ENCODE measurements at places on chromosomes 11 and 22.

DNA sequence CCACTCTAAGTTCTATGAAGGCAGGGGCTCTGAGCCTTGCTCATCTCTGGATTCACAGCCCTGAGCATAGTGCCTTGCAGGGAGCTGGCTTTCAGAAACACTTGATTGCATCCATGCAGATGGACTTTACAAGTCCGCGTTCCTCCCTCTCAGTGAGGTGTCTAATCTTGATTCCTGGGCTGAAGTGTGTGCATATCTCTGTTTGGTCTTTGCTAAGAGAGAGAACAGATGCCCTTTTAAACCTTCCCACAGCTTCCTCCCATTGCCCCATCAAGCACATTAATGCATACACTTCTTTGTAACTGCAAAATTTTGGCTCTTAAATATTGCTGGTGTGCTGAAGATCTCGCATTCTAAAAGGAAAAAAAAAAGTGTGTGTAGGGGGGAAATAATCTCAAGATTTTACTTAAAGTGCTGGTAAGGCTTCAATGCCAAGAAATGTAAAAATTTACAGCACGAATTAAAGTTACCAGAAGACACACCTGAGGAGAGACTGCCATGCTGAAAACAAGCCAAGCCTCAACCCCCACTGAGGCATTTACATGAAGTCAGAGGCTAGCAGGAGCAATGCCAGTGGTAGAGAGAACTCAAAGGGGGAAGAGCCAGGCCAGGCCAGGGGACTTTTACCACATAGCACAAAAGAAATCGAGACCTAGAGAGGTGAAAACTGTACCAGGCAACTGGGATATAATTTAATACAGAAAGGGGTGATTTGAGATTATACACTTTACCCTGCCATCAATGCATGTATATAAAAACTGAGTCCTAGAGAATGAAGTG is 492.1 kb downstream of the SOX6 start:
- DNase-seq = no peak

DNA sequence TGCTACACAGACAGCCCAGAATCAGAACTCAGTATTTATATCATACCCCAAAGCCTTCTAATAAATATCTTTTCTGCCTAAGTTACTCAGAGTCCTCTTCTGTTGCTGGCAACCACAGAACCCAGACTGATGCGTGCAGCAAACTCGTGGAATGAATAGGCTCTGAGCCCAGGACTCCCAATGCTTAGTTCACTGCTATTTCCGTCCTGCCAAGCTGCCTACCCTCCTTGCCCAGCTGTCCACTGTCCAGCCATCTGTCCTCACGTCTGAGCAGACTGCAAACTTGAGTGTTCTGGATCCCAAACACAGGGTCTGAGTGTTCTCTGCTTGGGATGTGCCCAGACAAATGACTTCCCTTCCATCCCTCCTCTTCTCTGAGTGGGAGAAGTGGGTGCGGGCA is 19.4 kb downstream of the PTPN5 start:
- no peak for DNase-seq

- no peak for DNase-seq
Observed at GRCh38 chr11:26319906-26320305, 12.0 kb upstream of the ANO3 start.

DNA sequence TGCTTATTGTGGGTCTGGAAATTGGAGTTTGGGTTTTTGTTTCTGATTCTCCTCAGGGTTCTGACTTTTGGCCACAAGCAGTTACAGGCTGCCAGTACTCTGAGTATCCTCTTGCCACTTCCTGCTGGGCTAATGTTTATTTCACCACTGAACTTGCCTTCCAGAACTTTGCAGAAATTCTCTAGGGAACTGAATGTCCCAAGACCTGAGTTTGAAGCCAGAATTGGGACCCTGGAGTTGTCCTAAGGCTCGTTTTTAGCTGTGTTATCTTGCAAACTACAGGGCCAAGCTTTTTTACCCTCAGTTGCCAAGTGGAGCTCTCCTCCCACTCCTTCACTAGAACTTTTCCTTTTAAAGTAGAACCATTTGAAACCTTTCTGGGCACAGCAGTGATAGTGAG is 89.9 kb downstream of the FAT3 start:
- DNase-seq = no peak

GRCh38 chr11:134714021-134714656 is 302.1 kb upstream of the B3GAT1 start:
- DNase-seq = no peak

DNA sequence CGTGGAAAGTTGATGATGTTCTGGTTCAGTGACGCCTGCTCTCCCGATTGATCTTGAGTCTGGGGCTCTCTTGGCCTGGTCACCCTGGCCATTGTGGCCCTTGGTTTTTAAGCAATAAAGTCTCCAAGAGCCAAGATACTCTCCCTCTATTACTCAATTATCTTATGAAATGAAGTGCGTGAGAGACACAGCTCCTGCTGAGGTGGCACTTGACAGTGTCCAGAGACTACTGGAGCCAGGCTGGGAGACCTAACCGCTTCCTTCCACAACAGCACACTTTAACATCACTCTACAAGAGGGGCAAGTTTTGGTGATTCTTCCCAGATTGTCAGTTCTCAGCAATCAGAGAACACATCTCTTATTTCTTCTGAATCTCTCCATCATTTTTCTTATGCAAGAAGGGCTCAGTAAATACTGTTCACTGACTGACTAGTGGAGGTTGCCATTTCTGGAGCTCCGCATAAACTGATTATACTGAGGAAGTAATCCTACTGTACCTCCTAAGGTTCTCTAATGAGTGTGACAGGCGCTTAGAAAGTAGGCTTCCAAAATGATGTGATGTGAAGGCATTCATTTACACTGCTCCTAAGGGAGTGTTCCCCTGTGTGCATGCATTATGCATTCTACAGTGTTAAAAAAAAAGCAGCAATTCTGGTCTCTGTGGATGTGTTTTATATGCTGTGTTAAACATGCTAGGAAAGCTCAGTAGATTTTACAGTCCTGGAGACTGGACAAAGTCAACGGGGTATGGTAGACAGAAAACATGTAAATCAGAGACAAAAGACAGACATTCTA is 968.0 kb downstream of the OPCML start:
- no peak for DNase-seq

DNA sequence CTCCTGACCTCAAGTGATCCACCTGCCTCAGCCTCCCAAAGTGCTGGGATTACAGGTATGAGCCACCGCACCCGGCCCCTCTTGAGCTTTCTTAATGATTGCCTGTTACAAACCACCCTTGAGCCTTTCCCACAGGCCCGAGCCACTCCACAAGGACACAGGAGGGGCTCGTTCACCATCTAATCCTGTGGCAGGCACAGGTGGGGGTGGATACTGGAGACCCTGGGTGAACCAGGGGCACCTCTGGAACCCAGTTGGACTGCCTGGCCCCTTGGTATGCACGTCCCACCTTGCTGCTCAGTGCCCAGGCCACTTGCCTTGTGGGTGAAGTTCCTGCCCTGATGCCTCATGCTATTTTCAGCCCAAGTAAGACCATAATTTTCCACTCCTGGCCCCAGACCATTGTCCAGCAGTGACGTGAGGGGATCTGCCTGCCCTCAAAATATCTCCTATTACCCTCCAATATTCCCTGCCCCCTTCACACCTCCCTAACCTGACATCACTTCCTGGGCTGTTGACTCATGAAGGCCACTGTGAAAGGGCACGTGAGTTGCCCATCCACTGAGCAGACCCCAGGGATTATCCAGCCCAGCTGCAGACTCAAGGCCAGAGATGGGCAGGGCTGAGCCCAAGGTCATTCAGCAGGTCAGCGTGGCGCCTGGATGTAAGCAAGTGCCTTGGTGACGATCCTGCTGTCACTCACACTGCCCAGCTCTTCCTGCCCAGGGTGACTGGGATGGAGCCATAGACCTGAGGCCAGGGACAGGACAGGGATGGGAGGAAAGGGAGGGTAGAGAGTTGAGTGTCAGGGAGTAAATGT is 19.6 kb downstream of the P2RY2 start:
- DNase-seq = no peak

- DNase-seq = no peak
Observed at GRCh38 chr11:125001849-125002248, 47.8 kb downstream of the CCDC15 start.

DNA sequence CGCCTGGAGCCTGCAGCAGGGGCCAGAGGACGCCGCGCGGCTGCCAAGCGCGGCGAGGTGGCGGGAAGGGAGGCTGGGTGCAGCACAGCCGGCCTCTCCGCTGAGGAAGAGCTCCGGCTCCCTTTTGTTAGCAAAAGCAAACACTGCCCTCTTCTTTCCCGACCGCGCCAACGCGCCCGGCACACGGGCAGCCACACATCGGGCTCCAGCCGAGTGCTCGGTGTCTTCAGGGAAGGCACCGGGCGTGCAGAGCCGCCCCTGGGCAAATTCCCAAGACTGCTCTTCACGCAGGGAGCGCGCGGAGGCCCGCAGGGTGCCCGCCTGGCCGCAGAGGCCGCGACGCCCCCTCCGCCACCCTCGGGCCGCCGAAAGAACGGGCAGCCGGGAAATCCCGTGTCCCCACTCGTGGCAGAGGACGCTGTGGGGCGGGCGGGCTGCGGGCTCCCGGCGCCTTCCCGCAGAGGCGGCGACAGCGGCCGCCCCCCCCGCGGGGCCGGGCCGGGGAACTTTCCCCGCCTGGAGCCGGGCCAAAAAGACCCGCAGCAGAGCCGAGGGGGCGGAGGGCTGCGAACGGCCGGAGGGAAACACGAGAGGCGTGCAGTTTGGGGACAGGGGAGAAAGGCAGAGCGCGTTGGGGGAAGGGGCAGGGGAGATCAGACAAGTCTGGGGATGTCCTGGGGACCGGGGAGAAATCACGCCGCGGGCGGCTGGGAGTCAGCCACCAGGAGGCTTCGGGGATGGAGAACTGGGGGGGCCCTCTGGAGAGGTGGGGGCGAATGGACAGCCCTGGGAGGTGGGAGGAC is 931 bp downstream of the CADM1 start:
- no peak for DNase-seq

- no peak for DNase-seq
Observed at GRCh38 chr11:123587559-123587958, 66.9 kb downstream of the SCN3B start.

GRCh38 chr22:33270596-33270995 is 212.4 kb upstream of the SYN3 start:
- no peak for DNase-seq

DNA sequence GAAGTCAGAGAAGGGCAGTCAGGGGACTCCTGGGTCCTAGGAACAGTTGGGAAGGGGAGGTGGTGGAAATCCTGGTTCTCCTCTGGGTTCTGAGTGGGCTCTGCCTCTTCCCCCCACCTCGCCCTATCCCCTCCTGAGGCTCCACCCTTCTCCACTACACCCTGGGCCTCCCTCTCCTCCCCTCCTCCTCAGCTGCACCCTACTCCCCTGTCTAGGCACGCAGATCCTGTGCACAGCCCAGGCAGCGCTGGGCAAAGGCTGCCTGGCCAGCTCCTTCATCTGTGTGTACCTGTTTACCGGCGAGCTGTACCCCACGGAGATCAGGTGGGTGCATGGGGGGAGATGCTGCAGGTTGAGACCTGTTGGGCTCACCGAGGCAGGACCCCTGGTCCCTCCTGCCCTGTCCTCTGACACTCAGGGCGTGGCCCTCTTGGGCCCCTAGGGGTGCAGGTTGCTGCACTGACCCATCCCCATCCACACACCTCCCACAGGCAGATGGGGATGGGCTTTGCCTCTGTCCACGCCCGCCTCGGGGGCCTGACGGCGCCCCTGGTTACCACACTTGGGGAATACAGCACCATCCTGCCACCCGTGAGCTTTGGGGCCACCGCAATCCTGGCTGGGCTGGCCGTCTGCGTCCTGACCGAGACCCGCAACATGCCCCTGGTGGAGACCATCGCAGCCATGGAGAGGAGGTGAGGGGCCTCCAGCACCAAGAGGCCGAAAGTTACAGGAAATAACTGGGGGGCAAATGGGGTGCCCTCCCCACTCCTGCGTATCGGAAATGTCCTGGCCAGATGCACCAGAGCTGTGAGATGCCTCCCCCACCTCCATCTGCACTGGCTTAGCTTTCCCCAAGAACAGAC is 25.3 kb upstream of the POLA2 start:
- no peak for DNase-seq

DNA sequence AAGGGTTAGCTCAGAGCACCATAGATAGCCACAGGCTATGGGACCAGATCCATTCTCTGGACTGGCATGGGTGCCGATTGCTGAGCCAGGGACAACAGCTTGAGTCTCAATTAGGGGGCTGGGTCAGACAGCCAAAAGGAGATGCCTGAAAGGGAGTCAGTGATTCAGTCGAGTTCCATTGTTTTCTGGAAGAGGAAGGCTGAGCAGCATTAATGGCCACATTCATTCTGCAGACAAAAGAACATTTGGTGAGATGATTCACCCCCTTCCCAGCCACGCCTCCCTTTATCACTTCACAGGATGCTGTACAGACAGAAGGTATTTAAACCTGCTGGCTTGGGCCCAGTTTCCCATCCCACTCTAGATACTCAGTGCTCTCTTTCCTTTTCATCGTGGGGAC is 131.9 kb downstream of the ADAMTS15 start:
- no peak for DNase-seq

DNA sequence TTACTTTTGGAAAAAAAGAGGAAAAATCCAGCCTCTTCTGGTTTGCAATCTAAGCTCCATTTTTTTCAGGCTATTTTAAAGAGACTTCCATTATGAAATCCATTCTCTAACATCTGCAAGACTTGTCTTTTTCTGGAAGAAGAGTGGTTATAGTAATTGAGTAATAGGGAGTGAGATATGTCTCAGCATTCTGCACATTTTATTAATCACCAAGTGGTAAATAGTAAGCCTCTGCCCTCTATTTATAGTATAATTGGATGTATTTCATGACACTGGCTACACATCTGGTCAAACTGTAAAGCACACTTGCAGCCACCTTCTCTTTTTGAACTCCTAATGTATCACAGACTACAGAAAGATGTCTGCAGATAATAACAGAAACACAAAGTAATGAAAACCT is 391.1 kb downstream of the ETS1 start:
- DNase-seq = no peak

- DNase-seq = no peak
Observed at GRCh38 chr11:105344938-105345337, 205.4 kb upstream of the CARD18 start.

GRCh38 chr11:123535401-123535800 is 105.3 kb downstream of the GRAMD1B start:
- DNase-seq = no peak

GRCh38 chr11:110305169-110306018 is 9.0 kb upstream of the RDX start:
- no peak for DNase-seq

DNA sequence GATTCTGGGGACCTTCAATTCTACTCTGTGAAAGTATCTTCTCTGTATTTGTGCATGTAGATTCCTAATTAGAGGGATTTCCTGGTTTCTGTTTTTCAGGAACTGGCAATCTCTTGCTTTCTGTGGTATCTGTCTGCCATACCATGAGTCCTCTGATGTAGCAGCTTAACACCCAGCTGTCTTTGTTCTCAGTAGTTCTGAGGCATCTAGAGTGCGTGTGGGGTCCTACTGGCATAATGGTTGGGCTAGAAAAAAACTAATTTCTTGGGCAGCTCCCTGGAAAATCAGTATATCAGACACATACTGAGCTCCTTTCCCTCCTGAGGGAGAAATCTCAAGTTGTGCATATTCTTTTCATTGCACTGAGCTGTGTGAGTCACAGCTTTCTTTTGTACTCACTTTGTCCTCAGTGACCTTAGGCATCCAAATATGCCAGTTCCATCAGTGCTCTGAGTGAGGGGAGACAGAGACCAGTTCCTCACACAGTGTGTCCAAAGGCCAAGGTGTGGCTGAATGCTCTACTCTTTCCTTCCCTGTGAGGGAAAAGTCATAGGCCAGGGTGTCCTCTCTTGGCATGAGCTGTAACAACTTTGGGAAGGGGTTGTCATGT is 35.5 kb upstream of the SLC22A24 start:
- no peak for DNase-seq

- DNase-seq = no peak
Observed at GRCh38 chr11:27203077-27203647, 159.9 kb downstream of the CCDC34 start.

- no peak for DNase-seq
Observed at GRCh38 chr11:5204787-5205186, 4.3 kb upstream of the OR51V1 start.

Data from CD8-positive, alpha-beta T cell (primary cell).